Caco-2 (cell line): ENCODE measurements at places on chromosomes 1 and 21. TPM values are rescaled to one million over a fixed set of nuclear protein-coding genes. Genes with fewer than 3 reads are reported as not detected.

GRCh38 chr1:218478336-218478735 lies 133.2 kb downstream of the TGFB2 start:
- peaks cover 40% of the 10 kb centered on the region for H3K4me1 ChIP-seq
- DNase-seq = no peak
- no peaks in the 10 kb centered on the region for H3K36me3 ChIP-seq
- no peak overlapping the region for H3K27ac ChIP-seq
- H3K27me3 ChIP-seq = no peaks in the 10 kb centered on the region

DNA sequence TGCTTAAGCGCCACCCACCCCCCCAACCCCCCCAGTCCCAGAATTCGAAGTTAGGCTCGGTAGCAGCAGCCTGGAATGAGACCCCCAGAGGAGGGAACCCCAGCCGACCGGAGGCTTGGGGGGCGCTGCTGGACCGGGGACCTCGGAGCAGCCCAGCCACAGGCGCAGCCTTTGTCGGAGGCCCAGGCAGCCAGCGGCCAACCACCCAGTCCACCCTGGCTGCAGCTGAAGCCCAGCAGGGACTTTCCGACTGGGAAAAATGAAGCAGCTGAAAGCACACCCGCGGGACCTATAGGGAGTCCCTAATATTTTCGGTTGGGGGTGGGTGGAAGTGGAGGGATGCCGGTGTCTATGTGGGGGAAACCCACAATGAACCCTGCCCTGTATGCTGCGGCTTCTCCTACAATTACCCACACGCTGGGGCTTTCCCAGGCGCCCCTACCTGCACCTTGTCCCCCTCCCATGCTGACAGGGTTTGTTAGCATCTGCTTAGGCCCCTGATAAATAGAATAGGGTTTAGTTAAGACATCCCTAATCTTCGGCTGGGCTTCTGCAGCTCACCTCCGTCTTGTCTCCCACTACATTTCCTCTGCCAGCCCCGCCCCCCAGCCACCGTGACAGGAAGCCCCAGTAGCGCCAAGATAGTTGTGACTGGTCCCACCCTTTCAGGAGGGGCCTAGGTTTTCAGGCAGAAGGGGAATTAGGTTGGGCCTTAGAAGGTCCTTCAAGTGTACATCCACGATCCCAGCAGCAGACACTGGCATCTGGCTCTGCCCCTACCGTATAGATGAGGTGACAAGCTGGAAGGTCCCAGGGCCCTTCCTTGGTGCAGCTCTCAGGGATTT lies 838 bp downstream of the CCDC28B start:
- H3K4me1 ChIP-seq = peaks cover 4% of the 10 kb centered on the region; the same call in 1 of the 2 replicates
- peak overlapping the region; percentile 60 for H3K4me3 ChIP-seq
- peak overlapping the region; percentile 64 for H3K27ac ChIP-seq
- H3K36me3 ChIP-seq = no peaks in the 10 kb centered on the region

- H3K4me3 ChIP-seq = no peak overlapping the region
- no peaks in the 10 kb centered on the region for H3K36me3 ChIP-seq
- no peak overlapping the region for H3K27ac ChIP-seq
- no peak for DNase-seq
- H3K27me3 ChIP-seq = no peaks in the 10 kb centered on the region
Measured at GRCh38 chr21:14900058-14900457, 164.7 kb downstream of the NRIP1 start.

DNA sequence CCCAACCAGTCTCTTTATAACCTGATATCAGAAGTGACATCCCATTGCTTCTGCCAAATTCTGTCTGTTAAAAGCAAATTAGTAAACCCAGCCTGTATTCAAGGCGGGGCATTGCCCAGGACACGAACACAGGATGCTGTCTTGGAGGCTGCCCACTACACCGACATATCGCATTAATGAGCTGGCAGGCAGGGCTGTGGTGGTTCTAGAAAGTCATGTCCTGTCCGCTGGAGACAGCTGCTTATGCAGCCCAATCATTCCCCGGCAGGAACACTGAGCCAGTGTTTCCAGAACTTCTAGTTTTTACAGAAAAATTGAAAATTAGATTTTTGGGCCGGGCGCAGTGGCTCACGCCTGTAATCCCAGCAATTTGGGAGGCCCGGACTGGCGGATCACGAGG lies 19.3 kb downstream of the C1orf167 start:
- H3K4me3 ChIP-seq = no peak overlapping the region
- no peaks in the 10 kb centered on the region for H3K27me3 ChIP-seq
- H3K27ac ChIP-seq = no peak overlapping the region
- peaks cover 7% of the 10 kb centered on the region for H3K4me1 ChIP-seq
- no peaks in the 10 kb centered on the region for H3K36me3 ChIP-seq

- no peak overlapping the region for H3K27ac ChIP-seq
- H3K4me1 ChIP-seq = no peaks in the 10 kb centered on the region
- DNase-seq = no peak
Measured at GRCh38 chr1:72724951-72725861, 442.9 kb upstream of the NEGR1 start.

GRCh38 chr1:112706505-112707220 lies at the start of gene RHOC:
TSS of gene RHOC (minus strand) at chr1:112707127. CDS start at chr1:112703799, 3,328 bp downstream.
- no peak for DNase-seq
- no peaks in the 10 kb centered on the region for H3K27me3 ChIP-seq
- H3K4me1 ChIP-seq = peaks cover 32% of the 10 kb centered on the region
- peak within 1 kb of the TSS; percentile 69 for H3K27ac ChIP-seq

DNA sequence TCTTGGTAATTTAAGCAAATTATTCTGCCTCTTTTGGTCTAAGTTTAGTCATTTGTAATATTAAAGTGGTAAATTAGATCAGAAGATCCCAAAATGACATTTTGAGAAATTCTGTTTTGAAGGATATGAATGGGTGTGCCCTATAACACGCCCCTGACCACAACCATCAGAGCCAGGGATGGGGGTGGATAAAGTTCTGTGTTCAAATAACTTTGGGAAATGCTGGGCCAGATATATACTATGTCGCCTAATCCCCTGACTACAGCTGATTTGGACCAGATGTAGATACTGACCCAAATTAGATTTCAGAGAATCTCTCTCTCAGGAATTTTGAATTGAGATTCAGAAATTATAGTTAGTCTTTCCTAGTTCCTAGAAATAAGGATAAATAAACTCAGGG lies 21.2 kb upstream of the EDEM3 start:
- DNase-seq = no peak
- no peak overlapping the region for H3K27ac ChIP-seq
- no peaks in the 10 kb centered on the region for H3K4me1 ChIP-seq
- H3K27me3 ChIP-seq = no peaks in the 10 kb centered on the region
- no peaks in the 10 kb centered on the region for H3K36me3 ChIP-seq
- H3K4me3 ChIP-seq = no peak overlapping the region

- peak overlapping the region; percentile 63 for H3K27ac ChIP-seq
- DNase-seq = no peak
- H3K27me3 ChIP-seq = no peaks in the 10 kb centered on the region
Measured at GRCh38 chr1:70361727-70362398, 7.3 kb upstream of the ANKRD13C start.

Gene EXOSC10
- total RNA-seq = 80.8 and 83.7 TPM in 2 replicates

DNA sequence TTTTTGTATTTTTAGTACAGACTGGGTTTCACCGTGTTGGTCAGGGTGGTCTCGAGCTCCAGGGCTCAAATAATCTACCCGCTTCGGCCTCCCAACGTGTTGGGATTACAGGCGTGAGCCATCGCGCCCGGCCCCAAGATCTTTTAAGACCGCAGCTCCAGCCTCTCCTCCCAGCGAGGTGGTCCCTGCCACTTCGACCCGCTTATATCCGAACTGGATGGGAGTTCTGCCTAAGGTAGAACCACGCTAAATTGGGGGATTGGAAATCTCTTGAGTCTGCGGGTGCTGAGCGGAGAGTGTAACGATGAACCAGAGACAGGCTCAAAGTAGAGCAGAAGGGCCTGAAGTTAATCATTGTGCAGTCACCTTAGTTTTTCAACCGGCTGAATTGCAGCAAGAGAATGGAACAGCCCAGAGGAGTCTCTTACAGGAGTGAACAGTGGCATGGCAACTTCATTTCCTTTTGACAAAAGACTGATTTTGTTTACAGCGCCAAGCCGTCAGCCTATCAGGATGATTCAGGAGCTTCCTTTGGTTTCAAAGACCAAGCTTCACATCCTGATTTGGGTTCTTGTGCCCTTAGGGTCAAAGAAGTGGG lies 726 bp upstream of the CYB5R1 start:
- peak overlapping the region; percentile 42 for H3K27ac ChIP-seq
- peak overlapping the region; percentile 70 for H3K4me3 ChIP-seq
- no peak for DNase-seq
- peaks cover 25% of the 10 kb centered on the region for H3K4me1 ChIP-seq

- DNase-seq = no peak
- no peaks in the 10 kb centered on the region for H3K4me1 ChIP-seq
- no peaks in the 10 kb centered on the region for H3K36me3 ChIP-seq
- no peaks in the 10 kb centered on the region for H3K27me3 ChIP-seq
- H3K4me3 ChIP-seq = no peak overlapping the region
Measured at GRCh38 chr1:30942326-30942963, 33.9 kb upstream of the SDC3 start.

Gene CACHD1
- 16.6 and 18.5 TPM in 2 replicates for total RNA-seq

DNA sequence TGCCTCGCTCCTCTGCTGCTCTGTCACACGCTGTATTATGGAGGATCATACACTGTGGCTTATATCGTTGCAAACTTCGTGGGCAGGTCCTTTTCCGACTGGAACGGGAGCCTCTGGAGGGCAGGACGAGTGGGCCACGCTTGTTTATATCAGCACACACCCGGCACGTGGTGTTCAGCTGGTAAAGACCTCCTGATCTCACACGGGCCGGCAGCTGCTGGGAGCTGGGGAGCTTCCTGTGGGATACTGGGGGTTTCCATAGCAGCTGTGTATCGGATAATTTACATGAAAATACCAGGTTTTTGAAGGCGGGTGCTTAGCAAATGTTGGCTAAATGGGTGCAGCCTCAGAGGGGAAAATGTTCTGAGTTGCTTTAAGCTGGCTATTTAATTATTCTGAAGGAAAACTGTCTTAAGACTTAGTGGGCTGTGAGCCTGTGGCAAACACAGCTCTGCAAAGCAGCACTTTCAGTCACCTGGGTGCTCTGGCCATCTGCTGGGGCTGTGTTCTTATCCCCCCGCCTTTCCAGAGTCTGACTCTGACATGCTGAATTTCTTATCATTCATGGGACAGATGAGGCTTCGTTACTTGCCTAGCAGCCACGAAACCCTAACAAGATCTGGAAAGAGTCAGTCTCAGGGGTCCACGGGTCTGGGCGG lies 103.6 kb upstream of the GCLM start:
- no peak overlapping the region for H3K27ac ChIP-seq
- no peak overlapping the region for H3K4me3 ChIP-seq
- no peaks in the 10 kb centered on the region for H3K27me3 ChIP-seq

Gene LIPI
- not detected in 2 replicates for total RNA-seq

DNA sequence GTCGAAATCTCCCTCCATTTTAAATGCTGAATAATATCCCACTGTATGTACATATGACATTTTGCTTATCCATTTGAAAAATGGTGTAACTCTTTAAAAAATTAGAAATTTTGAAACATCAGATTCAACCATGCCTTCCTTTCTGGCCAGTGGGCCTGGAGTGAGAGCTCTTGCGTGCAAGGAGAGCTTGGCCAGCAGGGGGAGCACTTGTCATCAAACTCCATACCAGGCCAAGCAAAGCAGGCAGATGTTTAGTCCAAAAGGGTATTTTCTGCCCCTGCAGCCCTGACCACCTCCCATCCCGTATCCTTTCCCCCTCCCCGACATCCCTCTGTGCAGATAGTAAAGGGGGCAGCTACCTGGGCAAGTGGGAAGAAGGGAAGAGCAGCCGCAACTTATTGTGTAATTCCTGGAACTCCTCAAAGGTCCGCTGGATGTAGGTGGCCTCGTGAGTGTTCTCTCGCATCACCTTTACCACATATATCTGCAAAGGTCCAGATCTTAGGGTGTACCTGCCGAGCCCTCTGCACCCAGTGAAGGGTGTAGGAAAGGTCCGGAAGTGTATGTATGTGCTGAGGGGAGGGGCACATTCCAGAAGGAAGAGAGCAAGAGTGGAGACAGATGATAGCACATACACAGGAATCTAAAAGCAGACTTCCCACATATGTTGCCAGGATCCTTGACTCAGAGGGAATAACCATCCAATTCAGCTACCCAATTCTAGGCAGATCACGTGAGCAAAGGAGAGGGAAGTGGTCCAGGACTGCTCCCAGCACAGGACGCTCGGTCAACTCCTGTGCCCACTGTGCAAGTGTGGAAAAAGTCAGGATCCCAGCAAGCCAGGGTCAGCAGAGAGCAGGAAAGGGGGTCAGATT lies 19.9 kb upstream of the PPP1R15B start:
- peaks cover 5% of the 10 kb centered on the region; the same call in 1 of the 2 replicates for H3K4me1 ChIP-seq
- peaks cover 4% of the 10 kb centered on the region; the same call in 1 of the 2 replicates for H3K36me3 ChIP-seq
- no peaks in the 10 kb centered on the region for H3K27me3 ChIP-seq
- H3K4me3 ChIP-seq = no peak overlapping the region
- DNase-seq = peak; percentile 80

DNA sequence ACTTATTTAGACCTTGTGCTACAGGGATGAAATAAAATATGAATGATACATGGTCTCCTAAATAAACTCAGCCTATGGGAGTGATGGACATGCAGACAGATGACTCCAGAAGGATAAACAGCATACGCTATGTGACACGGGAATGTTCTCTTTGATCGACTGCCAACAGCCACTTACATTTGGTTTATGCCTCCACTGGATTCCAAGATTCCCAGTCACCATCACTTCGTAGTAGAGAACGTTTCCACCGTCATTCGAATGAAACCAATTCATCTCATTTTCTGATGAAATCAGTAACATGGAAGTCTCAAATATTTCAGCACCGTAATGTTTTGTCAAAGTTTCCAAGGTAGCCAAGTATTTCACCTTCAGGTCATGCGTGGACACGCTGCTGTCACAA lies 99.7 kb downstream of the JAK1 start:
- H3K36me3 ChIP-seq = no peaks in the 10 kb centered on the region
- H3K4me3 ChIP-seq = no peak overlapping the region
- no peak for DNase-seq
- H3K27ac ChIP-seq = no peak overlapping the region

DNA sequence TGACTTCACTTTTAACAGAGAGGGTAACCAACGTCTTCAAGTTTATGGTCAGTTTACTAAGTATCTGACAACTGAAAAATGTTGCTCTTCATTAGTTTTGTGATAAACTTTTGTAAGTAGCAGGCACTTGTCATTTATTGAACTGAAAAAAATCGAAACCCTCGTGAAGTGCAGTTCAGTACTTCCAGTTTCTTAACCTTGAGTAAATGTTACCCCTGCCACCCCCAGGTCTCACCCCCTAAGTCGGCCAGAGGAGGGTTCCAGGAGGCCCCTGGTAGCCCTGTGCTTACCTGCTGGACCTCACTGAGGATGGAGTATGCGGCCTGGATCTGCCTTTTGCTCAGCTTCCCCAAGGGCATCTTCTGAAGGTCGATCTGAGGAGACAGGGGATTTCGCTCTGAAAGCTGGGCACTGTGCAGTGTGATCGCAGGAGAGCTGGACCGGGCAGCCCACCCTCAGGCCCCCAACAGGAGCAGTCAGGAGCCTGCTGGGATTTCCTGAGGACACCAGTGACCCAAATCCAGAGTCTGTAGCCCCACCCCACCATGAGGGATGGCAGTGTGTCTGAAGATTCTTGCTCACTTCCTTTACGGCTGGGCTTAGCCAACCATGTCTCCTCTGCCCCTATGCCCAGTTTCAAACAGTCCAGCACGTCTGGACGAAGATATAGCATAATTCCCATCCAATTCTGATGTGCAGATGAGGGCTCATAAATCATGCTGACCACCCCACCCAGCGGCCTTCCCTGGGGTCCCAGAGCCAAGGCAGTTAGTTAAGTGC lies 37.6 kb downstream of the PARP1 start:
- H3K27me3 ChIP-seq = no peaks in the 10 kb centered on the region
- H3K4me3 ChIP-seq = no peak overlapping the region
- H3K4me1 ChIP-seq = no peaks in the 10 kb centered on the region
- no peak overlapping the region for H3K27ac ChIP-seq
